Ovary (tissue), 10 donors: ENCODE measurements at places on chromosomes 2 and 18. TPM values are rescaled to one million over a fixed set of nuclear protein-coding genes. Genes with fewer than 3 reads are reported as not detected.

- H3K27me3 ChIP-seq, result no peaks in the 10 kb centered on the region
- DNase-seq, result no peak
- H3K27ac ChIP-seq, result no peak overlapping the region
- H3K4me3 ChIP-seq, result no peak overlapping the region
These were observed 402.6 kb upstream of the ZEB2 start for GRCh38 chr2:144922519-144922918.

GRCh38 chr2:101540518-101540917 lies 65.6 kb upstream of the RFX8 start:
- no peak for DNase-seq
- no peak overlapping the region for H3K4me3 ChIP-seq
- H3K4me1 ChIP-seq, result no peaks in the 10 kb centered on the region
- no peaks in the 10 kb centered on the region for H3K36me3 ChIP-seq

Gene NEURL3
- total RNA-seq, result not detected

DNA sequence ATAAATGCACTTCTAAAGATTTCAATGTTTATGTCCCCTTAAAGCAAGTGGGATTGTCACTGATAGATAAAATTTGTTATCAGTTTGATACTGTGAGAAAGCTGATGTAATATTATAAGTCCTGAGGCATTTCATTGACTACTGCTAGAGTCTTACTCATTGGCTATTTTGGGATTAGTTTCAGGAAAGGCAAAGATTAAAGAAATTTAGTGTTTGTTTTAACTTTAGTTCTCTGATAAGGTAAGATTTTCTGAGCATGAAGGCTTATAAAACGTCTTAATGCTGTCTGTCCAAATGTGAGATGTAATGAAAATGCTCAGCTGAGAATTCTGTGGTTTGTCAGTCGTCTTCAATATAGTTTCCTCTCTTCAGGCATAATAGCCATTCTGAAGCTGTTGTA lies 886.4 kb upstream of the CDH2 start:
- H3K4me1 ChIP-seq, result no peaks in the 10 kb centered on the region
- no peak for DNase-seq
- H3K27me3 ChIP-seq, result no peaks in the 10 kb centered on the region
- no peak overlapping the region for H3K4me3 ChIP-seq
- no peak overlapping the region for H3K27ac ChIP-seq

Gene LRRTM1
- 0.55 TPM for total RNA-seq

DNA sequence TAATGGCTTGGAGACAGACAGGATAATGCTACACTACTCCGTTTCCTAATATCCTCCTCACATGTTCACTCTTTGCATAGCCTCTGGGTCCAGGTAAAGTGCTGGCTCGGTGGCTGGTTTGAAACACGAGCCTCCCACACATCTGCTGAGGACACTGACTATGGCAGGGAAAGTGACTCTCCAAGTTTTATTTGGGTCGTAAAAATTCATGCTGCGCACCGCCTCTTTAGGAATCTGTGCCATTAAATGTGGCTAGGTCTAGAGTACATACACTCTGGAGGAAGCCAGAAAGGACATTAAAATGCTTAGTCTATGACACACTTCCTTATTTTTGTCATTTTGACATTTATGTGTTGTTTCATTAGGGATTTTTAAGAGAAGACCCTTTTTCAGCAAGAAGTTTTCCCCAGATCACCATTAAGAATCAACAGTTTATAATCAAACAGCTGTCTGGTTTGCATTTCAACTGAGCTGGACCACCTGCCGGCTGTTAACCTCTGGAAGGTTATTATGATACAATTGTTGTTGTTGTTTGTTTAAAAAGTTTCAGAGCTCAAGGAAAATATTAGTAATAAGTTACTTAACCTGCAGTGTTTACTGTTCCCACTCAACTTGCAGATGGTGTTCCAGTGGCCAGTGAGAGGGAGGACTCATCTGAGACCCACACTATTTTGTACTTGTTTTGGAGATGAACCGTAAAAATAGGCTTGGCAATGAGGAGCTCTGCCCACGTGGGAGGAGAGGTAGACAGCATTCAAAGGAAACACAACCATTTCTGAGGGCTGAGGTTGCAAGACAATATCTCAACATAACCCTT lies 443.3 kb upstream of the MEIS1 start:
- H3K4me1 ChIP-seq, result no peaks in the 10 kb centered on the region
- no peak overlapping the region for H3K4me3 ChIP-seq
- no peak overlapping the region for H3K27ac ChIP-seq
- no peaks in the 10 kb centered on the region for H3K36me3 ChIP-seq

Gene MC2R
- total RNA-seq, result not detected

GRCh38 chr18:76943542-76944339 lies 121.4 kb downstream of the ZNF236 start:
- no peaks in the 10 kb centered on the region for H3K4me1 ChIP-seq
- H3K4me3 ChIP-seq, result no peak overlapping the region
- no peak for DNase-seq

GRCh38 chr18:37138456-37138855 lies 309.5 kb downstream of the KIAA1328 start:
- no peak for DNase-seq
- no peaks in the 10 kb centered on the region for H3K27me3 ChIP-seq
- no peaks in the 10 kb centered on the region for H3K36me3 ChIP-seq
- no peak overlapping the region for H3K27ac ChIP-seq
- H3K4me1 ChIP-seq, result no peaks in the 10 kb centered on the region
- no peak overlapping the region for H3K4me3 ChIP-seq

GRCh38 chr2:214699236-214699635 lies 110.2 kb downstream of the BARD1 start:
- no peak overlapping the region for H3K4me3 ChIP-seq
- DNase-seq, result no peak
- H3K36me3 ChIP-seq, result no peaks in the 10 kb centered on the region

Gene SIX3
- not detected for total RNA-seq

- no peaks in the 10 kb centered on the region for H3K27me3 ChIP-seq
- H3K4me1 ChIP-seq, result peaks cover 9% of the 10 kb centered on the region
- H3K4me3 ChIP-seq, result no peak overlapping the region
- no peak overlapping the region for H3K27ac ChIP-seq
- H3K36me3 ChIP-seq, result no peaks in the 10 kb centered on the region
- no peak for DNase-seq
These were observed 110.6 kb upstream of the FHL2 start for GRCh38 chr2:105509269-105510086.

- H3K27me3 ChIP-seq, result no peaks in the 10 kb centered on the region
- no peak overlapping the region for H3K4me3 ChIP-seq
- H3K4me1 ChIP-seq, result peaks cover 6% of the 10 kb centered on the region
- no peak for DNase-seq
- no peaks in the 10 kb centered on the region for H3K36me3 ChIP-seq
These were observed 11.7 kb upstream of the NAPG start for GRCh38 chr18:10514082-10514481.

GRCh38 chr2:101388232-101388631 lies 929 bp upstream of the CREG2 start:
- no peaks in the 10 kb centered on the region for H3K4me1 ChIP-seq
- H3K27me3 ChIP-seq, result no peaks in the 10 kb centered on the region
- H3K36me3 ChIP-seq, result no peaks in the 10 kb centered on the region

Gene ACVR1C
- total RNA-seq, result 0.45 TPM

GRCh38 chr2:158501301-158501700 lies 44.5 kb downstream of the PKP4 start:
- no peaks in the 10 kb centered on the region for H3K36me3 ChIP-seq
- no peak overlapping the region for H3K27ac ChIP-seq
- no peak for DNase-seq

DNA sequence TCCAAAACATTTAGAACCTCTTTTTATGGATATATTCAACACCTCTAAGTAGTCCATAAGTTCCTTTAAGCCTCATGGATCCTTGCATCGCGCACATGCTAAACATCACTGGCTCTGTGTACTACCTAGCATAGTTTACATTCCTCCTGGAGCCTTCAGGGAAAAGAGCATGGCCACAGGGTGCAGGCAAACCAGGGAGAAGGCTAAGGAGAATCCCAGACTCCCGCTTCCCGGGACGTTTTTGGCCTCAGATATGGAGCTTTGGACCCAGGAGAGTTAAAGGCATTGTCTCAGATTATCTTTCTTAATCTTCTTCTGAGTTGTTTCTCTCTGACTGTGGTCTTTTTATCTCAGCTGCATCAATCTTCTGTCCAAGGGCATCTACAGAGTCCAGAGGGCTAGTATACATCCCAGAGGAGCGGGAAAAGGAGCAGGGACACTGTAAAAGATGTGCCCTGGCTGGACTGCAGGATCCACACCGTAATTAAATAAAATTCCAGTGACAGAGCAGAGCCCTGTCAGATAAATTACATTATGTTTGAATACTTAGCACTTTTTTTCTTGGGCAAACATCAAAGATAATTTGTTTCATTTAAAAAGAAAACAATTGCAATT lies 36.9 kb downstream of the RIT2 start:
- H3K27me3 ChIP-seq, result no peaks in the 10 kb centered on the region
- no peaks in the 10 kb centered on the region for H3K36me3 ChIP-seq
- no peak overlapping the region for H3K27ac ChIP-seq
- H3K4me1 ChIP-seq, result no peaks in the 10 kb centered on the region
- H3K4me3 ChIP-seq, result no peak overlapping the region
- DNase-seq, result no peak

Gene SLC9A4
- 0.10 TPM for total RNA-seq

Gene HOXD11
- total RNA-seq, result not detected

Gene IL1A
- total RNA-seq, result 0.28 TPM

DNA sequence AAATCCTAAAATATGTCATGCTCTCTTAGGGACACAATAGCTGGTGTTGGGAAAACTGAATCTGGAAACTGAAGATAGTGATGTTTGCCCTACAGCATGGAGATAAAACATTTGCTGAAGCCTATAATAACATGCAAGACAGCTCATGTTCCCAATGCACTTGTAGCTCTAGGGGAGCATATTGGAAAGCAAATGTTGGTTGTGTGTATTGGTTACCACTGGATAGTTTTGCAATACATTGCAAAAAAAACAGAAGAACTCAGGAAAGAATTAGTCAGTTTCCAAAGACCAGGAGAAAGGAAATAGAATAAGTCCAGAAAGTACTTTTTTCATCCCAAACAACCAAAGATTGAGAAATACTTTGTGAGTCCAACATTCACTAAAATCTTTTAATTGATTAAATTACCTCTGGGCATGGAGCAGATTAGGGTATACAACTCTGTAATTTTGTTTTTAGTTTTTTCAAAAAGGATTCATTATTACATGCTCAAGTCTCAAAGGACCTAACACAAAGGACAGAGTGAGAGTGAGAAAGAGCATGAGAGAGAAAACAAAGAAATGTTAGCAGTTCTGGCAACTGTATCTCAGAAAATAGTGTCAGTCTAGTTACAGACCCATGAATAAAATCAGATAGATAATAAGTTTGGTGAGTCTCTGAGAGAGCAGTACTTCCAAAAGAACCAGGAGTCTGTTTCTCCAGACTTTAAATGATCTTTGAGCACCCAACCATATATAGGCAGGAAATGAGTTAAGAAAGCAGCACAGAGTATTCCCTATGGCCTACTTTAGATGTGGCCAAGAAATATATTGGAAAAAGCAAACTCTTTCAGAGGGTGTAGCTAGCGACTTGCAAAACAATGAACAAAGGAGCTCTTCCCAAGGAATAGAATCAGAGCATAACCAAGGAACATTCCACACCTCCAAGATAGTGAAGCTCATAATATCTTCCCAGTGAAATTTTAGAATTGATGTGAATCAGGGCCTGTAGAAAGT lies 36.6 kb upstream of the COL3A1 start:
- H3K27ac ChIP-seq, result no peak overlapping the region
- no peaks in the 10 kb centered on the region for H3K36me3 ChIP-seq
- no peak overlapping the region for H3K4me3 ChIP-seq

Gene DPP10
- total RNA-seq, result not detected

DNA sequence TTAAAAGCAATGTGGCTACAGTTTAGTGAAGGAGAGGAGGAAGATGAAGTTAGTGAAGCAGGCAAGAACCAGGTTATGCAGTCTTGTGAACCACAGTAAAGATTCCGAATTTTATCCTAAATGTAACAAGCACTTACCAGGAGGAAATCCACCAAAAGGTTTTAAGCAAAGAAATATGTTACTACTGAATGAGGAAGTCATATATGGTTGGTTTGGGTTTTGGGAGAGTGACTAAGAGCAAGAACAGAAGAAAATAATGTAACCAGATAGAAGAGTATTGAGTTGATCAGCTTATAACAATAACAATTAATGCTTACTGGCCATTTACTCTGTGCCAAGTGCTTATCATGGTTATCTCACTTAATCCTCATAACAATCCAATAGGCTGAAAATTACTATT lies 1.9 kb downstream of the USP37 start:
- no peak for DNase-seq
- H3K4me3 ChIP-seq, result no peak overlapping the region
- H3K4me1 ChIP-seq, result peaks cover 7% of the 10 kb centered on the region
- H3K27me3 ChIP-seq, result no peaks in the 10 kb centered on the region
- no peak overlapping the region for H3K27ac ChIP-seq
- no peaks in the 10 kb centered on the region for H3K36me3 ChIP-seq

GRCh38 chr2:14712111-14712510 lies 79.6 kb downstream of the LRATD1 start:
- H3K27ac ChIP-seq, result no peak overlapping the region
- H3K36me3 ChIP-seq, result no peaks in the 10 kb centered on the region
- no peaks in the 10 kb centered on the region for H3K27me3 ChIP-seq
- H3K4me3 ChIP-seq, result no peak overlapping the region

DNA sequence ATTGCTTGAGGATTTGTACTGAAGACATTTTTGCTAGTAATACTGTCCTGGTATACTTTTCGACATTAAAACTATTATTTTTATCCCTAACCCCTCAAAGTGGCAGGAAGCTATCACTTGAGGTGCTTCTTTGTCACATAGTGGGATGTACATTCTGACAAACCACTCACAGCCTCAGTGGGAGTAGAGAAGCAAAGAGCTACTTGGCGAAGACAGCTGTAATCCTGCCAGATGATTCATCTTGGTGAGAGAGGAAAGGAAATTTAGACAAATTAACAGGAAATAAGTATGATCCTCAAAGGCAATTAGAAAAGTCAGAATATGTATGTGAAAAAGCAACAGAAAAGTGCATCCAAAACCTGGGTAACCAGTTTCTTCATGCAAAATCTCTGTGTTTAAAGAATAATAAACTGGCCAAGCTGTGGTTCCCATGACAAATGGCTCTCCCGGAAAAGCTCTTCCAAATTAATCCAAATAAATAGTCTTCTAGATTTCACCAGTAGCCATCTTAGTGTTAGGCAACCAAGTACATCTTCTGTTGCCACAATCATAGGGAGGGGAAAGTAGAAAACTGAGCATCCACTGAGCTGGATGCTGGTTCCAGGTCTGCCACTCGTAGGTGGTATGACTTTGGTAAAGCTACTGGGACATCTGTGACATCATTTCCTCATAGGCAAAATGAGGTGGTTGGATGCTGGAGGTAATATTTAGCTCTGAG lies 308.0 kb upstream of the LYPD1 start:
- H3K4me1 ChIP-seq, result no peaks in the 10 kb centered on the region
- no peak overlapping the region for H3K27ac ChIP-seq
- no peaks in the 10 kb centered on the region for H3K27me3 ChIP-seq
- no peak for DNase-seq

DNA sequence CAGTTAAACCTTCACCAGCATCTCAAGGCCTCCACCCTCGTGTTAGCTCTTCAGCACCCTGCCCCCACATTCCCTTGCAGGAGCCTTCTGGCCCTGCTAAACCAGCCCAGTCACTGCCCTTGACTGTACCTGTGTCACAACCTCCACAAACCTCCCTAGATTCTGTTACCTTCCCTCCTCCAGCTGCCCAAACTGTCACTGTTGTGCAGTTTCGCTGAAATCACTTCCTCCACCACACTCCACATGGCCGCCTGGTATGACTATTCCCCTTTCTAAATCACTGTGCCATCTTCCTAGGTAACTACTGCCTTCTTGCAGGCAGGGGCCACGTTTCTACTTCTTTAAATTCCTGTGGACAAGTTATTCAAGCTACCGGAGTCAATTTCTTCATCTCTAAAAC lies 160.2 kb downstream of the GALNT14 start:
- no peaks in the 10 kb centered on the region for H3K27me3 ChIP-seq
- no peak for DNase-seq
- peaks cover 6% of the 10 kb centered on the region for H3K4me1 ChIP-seq
- no peak overlapping the region for H3K4me3 ChIP-seq
- H3K36me3 ChIP-seq, result no peaks in the 10 kb centered on the region
- no peak overlapping the region for H3K27ac ChIP-seq
